ENCODE measurements at places on chromosomes 5 and 9.

DNA sequence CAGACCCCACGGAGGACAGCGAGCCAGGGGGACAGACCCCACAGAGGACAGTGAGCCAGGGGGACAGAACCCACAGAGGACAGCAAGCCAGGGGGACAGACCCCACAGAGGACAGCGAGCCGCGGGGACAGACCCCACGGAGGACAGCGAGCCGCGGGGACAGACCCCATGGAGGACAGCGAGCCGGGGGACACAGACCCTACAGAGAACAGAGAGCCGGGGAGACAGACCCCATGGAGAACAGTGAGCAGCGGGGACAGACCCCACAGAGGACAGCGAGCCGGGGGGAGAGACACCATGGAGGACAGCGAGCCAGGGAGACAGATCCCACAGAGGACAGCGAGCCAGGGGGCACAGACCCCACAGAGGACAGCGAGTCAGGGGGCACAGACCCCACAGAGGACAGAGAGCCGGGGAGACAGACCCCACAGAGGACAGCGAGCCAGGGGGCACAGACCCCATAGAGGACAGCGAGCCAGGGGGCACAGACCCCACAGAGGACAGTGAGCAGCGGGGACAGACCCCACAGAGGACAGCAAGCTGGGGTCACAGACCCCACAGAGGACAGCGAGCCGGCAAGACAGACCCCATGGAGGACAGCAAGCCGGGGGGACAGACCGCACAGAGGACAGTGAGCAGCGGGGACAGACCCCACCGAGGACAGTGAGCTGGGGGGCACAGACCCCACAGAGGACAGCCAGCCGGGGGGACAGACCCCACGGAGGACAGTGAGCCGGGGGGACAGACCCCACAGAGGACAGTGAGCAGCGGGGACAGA is 4.4 kb upstream of the ZDHHC11 start:
- DNase-seq, result no peak

DNA sequence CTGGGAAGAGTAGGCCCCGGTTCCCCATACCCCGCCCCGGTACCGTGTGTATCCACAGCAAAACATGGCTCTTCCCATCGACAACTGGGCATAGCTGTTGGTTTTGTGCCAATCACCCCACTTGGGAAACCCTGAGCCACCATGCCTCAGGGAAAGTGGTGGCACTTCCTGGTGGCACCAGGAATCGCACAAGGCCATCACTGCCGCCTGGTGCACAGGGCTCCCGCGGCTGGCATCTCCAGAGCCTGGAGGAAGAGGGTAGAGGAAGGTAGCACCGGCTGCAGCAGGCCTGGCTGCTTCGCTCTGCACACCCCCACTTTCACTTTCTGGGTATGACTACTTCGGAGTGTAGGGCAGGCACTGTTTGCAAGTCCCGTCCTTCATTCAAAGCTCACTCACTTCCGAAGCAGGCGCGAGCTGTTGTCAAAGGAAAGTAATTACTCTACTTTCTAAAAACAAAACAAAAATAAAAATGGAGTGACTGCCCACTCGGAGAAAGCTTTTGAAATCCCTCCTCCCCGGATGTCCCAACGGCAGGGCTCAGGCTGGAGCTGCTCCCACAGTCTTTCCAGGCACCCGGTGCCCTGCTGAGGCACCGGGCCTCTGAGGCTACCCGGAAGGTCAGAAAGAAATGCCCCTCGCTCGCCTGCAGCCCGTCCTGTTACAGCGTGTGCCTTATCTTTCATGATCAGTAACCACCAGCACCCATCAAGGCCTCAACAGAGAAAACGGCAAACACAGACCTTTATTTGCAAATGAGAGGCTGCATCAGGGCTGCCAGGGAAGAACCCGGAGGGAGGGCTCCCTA is 2.0 kb downstream of the BRD3 start:
- peak; percentile 90 for DNase-seq

DNA sequence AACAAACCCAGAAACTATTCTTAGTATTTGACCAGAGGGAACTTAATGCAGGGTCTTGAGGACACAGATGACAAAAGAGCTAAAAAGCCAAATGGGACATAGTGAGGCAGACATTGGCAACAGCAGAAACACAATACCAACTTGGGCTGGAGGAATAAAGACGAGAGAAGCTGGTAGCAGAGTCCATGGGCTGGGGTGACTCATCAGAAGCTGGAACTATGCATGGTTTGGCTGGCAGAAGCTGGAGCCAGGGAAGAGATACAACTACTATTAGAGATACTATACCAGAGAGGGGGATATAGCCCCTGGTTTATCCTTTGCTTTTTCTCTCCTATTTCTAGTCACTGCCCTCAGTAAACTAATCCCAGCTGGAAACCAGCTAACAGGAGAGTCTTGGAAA is 29.2 kb upstream of the DPYSL3 start:
- DNase-seq, result no peak

- DNase-seq, result no peak
These were observed 48.8 kb upstream of the EDIL3 start for GRCh38 chr5:84433461-84433860.

GRCh38 chr9:7001571-7001970 is 243.8 kb downstream of the KDM4C start:
- no peak for DNase-seq
